Activated CD4-positive, alpha-beta T cell treated with anti-CD3 and anti-CD28 coated beads, Interleukin-2, amount 50 U/mL, for 4 hours (primary cell): ENCODE measurements at places on chromosomes 6 and 20.

DNA sequence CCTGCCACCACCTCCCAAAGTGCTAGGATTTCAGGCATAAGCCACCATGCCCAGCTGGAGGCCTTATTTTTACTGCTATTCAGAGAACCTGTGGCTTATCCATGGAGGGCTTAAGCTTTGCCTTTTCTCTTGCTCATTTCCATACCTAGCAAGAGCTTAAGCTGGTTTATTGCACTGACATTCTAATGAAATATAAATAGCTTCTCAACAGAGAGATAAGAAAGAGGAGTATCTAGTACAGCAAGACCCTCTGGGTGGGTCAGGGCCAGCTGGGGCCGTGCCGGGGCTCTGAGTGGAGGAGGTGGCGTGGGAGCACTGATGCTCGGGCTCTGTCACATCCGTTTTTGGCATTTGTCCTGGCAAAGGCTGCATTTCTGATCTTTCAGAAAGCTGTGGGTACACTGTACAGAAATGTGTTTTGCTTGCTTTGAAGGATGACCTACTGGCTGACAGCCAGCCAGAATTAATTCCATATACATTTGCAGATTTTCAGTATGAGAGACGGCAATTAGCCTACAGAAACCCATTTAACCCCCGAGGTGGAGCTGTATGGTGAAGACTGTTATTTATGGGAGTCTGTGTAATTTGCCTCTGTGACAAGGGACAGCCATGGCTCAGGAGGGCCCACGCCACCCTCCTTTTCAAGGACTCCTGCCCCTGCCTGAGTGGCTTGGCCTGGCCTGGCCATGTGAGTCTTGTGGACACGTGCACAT, 181.6 kb upstream of the AKAP12 start:
- no peak for DNase-seq

- DNase-seq, result no peak
These were observed 75.1 kb downstream of the SLC2A10 start for GRCh38 chr20:46784436-46785127.

DNA sequence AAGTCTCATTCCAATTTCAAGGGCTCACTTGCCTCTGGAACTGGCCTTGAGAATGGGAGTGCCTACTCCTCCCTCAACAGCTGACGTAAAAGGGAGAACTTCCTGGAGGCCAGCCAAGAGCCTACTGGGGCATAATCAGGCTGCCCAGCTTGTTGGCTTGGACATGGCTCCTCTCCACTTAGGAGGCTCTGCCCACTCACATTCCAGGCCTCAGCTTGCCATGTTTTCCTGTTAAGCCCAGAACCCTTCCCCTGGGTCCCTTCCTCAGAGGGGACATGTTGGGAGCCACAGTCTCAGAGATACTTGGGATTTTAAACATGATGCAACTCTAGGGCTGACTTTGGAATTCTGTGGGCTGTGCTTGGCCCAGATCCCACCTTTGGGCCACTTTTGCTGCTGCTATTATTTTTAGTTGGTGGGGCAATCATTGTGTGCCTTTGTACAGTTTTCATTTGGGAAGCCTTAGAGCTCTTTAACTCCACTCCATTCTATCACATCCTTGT, 31.5 kb upstream of the ADTRP start:
- no peak for DNase-seq

DNA sequence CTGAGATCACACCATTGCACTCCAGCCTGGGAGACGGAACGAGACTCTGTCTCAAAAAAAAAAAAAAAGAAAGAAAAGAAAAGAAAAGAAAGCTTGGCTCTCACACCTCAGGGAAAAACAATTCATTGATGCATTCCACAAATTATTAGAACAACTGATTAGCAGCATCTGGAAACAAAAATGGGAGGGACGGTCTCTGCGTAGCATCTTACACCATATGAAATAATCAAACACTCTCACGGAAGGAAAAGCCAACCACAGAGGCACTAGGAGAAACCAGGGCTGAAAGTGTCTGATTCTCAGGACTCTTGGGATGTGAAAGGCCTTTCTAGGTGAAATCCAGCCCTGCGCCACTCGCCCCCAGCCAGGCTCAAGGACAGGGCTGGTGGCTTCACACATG, 2.3 kb upstream of the HELZ2 start:
- DNase-seq, result no peak
